Posterior cingulate gyrus (tissue), 11 donors: ENCODE measurements at places on chromosomes 6 and 20.
A peak's percentile ranks its signal among the peaks of the same experiment; 100 is the strongest.

DNA sequence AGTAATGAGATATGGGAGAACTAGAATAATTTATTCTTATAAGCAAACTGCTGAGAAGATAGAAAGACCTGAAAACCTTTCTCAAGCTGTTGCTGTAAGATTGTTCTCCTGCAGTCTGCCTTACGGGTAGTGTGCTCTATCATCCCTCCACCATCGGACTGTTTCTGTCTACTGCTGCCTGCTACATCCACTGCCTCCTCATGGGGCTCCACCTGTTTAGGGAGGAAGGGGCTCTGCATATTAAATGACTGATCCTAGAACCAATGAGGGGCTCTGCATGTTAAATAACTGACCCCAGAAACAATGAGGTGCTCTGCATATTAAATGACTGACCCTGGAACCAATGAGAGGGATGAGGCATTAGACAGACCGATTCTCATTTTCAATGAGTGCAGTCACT, 654.6 kb downstream of the KIF16B start:
- no peak for DNase-seq

DNA sequence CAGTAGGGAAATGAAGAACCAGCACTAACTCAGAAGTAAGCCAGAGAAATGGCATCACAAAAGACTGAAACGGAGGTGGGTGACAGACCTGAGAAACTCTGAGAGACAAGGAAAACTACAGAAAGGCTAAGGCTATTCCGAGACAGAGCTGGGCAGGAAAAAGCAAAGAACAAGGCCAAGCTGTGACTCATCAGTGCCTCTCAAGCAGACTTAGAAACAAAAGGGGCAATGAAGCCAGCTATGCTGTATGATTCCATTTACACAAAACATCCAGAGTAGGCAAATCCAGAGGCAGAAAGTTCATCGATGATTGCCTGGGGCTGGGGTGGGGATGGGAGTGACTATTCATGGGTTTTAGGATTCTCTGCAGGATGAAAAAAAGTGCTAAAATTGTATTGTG, 50.0 kb downstream of the SLC23A2 start:
- DNase-seq, result no peak

DNA sequence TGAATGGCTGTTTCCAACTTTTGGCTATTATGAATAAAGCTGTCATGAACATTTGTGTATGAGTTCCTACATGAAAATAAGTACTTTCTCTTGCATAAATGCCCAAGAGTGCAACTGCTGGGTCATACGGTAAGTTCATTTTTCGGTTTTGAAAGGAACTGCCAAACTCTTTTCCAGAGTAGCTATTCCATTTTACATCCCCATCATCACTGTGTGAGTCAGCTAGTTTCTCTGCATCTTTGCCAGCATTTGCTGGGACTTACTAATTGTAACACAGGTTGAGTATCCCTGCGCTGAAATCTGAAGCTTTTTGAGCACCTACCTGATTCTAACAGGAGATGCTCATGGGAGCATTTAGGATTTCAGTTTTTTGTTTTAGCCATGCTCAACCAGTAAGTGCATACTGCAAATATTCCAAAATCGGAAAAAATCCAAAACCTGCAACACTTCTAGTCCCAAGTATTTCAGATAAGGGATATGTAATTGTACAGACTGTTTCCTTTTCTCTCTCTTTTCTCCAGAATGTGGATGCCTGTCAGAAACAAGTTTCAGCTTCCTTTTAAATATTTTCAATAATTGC, 118.4 kb downstream of the DTNBP1 start:
- no peak for DNase-seq

GRCh38 chr6:154223296-154223695, 133.3 kb downstream of the IPCEF1 start:
- no peak for DNase-seq

DNA sequence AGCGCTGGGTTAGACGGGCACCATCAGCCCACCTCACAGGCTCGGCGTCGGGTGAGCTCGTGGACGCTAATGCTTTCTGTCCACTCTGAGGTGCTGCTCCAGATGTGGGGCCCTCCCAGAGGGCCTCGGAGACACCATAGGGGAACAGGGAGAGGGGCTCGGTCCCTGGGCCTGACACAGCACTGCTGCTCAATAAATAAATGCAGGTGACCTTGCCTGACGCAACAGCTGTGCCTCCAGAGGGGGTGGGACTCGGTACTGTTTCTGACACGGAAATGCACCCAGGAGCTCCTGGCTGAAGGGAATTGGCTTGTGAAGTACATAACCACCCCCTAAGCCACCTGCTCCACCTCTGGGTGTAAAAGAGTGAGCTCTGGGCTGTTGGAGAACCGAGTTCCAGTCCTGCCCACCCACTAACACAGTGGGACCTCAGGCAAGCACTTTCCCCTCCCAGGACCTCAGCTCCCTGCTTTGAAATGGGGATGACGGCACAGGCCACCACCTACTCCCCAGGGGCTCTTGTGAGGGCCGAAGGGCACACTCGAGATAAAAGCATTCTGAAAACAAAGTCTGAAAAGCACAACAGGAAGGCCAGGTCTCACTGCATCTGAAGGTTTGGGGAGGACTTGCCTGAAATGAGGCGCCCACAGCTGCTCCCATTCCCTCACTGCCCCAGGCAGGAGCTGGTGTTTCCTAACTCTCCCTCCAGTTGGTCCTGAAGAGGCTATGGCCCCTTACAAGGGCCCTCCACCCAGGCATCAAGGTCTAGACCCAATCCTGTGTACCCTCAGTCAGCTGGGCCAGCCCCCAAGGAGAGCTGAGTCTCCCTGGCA, 6.7 kb downstream of the KCNK15 start:
- DNase-seq, result no peak

GRCh38 chr6:106770081-106770480, 140.7 kb downstream of the QRSL1 start:
- DNase-seq, result no peak

GRCh38 chr6:165854061-165854862, 191.2 kb upstream of the PDE10A start:
- no peak for DNase-seq

DNA sequence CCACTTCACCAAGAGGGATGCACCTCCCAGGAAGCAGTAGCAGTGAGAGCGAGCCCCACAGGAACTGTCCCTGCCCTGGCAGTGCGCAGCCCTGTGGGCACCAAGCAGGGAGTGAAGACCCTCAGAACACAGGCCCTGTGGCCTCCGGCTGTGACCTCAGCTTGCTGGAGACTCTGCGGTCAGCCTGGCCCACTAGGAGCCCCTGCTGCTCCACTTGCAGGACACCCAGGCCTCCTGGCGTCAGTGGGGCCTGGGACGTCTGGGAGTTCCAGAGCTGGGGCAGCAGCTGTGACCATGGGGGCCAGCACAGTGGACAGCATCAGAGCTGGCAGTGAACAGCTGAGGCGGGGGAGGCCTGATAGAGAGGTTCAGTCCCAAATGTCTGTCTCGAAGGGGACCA, 28.3 kb downstream of the PXDC1 start:
- DNase-seq, result no peak

DNA sequence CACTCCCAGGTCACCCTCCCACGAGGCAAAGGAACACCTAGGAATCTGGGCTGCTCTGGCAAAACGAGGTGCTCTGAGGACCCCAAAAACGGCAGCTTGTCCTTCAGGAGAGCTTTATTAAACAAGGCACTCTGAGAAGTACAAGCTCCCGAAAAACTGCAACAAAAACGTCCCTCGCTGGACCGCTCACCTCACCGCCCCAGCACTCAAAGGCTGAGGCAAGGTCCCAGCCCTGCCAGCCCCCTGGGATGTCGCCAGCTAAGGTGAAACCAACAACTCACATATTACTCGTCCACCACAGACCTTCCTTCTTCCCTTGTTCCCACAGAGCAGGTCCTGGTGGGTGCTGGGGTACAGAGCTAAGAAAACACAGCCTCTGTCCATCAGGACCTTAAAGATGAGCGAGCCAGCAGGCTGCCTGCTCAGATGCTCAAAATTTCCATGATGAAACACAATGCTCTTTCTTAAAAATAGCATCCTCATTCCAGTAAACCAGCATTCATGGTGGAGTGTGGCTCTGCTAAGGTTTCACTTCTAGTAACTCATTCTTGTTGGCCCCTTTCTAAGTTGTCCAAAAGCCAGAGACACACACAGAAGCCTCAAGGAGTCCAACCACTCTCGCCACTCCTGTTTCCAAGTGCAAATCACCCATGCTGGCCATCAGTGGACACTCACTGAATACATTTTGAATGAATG, 35.9 kb downstream of the ATP9A start:
- DNase-seq, result no peak

- DNase-seq, result no peak
Measured at GRCh38 chr6:89186762-89187161, 30.4 kb downstream of the GABRR1 start.

DNA sequence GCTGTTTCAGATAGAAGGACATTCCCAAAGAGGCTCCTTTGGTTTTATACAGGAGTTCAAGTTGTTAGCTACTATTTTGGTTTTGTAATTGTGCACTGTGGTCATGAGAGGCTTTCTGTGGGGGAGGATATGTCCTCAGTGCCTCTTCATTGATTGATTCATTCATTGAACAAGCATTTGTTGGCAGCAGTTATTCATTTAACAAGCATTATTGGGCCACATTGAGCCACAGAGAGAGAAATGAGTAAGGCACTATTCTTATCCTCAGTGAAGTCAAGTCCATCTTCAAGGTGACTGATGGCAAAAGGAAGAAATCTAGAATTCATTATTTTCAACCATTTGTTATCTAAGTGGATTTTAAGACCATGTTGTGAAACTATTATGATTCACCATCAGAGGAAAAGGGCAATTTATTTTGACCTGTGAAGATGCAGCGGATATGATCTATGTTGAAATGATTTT, 697.2 kb upstream of the CITED2 start:
- no peak for DNase-seq

DNA sequence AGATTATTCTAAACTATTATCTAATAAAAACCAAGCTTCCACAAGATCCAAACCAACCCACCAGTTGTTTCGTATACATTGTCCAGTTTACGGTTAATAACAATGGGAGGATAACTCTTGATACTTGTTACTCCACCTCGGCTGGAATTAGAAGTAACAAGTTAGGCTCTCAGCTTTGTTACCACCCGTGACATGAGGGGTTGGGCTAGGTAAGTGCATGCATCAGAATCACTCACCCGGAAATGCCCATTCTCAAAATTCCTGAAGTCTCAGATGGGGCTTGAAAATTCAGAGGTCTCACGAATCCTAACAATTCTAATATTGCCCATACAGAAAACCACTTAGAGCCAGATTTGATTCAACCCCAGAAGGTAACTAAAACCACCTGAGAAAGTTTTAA, 27.0 kb upstream of the SERPINB1 start:
- no peak for DNase-seq

GRCh38 chr20:54086507-54087039, 16.2 kb upstream of the BCAS1 start:
- no peak for DNase-seq

DNA sequence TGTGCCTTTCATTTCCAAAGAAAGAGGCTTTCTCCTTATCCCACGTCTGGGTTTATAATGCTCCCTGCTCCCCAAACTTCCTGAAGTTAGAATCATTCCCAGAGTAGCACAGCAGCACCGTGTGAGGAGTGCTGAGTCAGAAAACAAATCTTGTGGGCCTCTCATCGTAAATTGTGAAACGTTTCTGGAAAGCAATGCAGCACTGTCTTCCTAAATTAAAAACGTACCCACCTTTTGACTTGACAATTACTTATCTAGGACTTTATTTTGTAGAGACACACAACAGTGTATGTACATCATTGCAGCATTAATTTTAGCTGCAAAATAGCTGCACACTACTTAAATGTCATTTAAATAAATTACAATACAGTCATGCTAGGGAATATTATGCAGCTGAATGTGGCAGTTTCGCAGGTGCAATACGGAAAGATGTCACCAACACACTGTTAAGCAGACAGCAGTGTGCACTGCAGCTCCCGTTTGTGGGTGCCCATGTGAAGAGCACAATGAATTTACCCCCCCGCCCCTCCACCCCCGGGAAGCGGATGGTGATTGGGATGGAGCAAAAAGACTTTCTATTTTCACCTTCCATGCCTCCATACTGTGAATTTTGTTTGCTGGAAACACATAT, 30.8 kb downstream of the RRBP1 start:
- peak; percentile 10 for DNase-seq

DNA sequence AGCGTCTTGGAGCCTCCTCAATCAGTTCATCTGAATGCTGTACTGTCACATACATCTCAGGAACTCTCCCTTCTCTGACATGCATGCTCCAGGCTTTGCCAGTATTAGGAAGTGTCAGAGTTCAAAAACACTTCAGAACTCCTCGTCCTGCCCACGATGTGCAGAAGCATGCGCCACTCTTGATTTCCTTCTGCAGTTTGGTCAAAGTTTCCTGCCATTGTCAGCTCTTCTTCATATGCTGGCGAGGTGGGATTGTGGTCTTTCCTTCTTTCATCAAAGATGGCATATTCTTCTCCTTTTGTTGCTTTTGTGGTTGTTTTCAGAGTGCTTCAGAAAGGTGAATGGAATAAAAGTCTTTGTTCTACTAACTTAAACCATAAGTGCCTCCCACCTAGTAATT, 21.0 kb downstream of the SLC13A3 start:
- DNase-seq, result no peak

DNA sequence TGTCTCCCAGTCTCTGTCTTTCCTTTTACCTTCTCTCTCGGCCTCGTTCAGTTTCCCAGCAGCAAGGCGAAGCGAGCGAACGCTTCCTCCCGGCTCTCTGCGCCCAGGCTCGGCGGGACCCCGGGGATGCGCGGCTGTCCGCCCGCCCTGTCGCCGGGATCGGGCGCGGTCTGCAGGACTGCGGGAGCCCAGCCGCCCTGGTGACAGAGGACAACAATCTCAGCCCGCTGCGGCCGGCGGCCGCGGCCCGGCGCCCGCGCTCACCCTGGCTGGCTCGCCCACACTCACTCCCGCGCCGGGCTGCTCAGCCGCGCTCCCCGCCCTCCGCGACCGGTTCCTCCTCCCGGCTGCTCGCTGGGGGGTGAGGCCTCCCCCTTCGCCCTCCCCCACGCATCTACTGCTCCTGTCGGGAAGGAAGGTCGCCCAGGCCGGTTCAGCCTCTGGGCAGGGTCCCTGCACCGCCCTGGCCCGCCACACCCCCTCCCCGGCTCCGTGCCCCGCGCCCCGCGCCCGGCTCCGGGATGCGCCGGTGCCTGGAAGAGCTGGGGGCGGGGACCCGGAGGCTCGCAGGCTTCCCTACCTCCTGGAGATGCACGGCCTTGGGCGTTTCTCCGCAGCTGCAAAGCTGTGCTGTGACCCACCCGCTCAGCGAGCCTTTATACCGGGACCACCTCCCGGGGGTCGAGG, 410 bp downstream of the SYNE1 start:
- peak; percentile 46 for DNase-seq

DNA sequence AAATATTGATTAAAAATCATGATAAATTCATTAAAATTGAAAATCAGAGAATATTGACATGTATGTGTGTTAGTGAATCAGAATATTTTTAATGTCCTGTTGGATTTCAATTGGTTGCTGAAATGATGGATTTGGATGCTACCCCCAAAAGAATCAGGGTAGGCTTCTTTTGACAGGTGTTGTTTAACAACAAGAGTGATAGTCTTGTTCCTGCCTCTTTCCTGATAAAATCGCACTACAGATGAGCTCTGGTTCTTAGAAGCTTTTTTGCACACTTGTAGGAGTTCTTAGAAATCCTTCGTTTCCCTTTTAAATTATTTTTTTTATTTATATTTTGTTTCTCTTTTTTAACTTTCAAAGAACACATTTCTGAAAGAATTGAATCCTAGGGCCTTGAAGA, 259.5 kb downstream of the FARS2 start:
- no peak for DNase-seq
